DMS153 (cell line): ENCODE measurements at places on chromosomes 11 and 22.

GRCh38 chr22:36385491-36386350 is 2.0 kb downstream of the MYH9 start:
- DNase-seq, result peak; percentile 55

DNA sequence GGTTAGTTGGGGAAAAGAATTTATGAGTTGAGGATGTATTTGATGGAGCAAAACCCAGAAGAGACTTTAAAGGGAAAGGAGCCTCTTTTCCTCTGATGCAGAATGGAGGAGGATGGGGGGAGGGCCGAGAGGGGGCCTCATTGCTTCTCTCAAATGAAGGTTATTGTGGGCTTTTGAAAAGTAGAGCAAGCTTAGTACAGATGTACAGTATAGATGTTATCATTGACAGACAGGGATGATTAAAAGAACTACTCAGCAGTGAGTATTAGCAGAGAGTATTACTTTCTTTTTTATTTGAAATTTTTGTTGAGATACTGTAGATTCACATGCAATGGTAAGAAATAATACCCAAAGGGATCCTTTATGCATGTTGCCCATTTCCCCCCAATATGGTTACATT is 98.1 kb downstream of the TEAD1 start:
- no peak for DNase-seq

DNA sequence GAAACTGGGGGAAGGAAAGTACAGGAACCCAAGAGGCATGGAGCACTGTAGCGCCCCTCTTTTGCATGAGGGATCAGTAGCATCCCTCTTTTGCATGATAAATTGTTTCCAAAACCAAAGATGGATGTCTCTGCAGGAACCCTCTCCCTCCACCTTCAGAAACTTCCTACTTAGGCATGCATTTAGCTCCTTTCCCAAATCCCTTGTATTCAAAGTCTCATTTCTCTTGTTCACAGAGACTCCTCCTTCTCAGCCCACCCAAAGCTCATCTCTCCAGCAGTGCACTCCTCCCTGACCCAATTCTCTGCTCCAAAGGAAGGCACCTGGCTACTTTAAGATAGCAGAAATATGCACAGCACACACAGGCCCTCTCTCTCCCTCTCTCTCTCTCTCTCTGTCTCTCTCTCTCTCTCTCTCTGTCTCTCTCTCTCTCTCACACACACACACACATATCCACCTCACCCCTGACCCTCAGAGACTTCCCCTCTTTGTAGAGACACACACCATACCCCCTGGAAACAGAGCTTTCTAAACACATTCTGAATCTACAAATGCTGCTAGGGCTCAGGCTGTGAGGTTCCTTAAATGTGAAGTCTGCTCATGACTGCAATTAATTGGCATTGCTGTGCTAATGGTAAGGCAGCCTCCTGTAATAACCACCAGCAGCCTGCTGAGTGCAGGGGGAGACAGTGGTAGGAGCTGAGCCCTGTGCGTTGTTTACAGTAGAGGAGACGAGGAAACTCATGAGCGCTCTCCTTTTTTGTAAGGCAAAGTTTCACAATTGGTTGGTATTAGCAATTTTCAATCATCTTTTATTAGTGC is 519.6 kb downstream of the NTM start:
- peak; percentile 11 for DNase-seq

DNA sequence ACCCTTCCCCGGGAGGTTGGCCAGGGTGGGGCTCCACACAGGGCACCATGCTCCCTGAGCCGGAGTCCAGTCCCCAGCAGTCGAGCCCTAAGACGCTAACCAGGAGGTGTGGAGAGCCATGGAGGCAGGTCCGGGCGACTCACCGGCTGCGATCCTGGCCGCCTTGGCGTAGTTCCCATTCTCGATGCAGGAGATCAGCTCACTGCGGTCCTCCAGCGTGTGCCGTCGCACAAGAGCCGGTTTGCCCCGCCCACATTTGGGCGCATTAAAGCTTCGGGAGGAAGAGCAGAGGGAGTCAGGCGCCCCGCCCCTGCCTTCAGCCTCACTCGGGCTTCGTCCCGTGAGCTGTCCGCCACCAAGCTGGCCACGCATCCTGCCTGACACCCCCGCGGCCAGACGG is 50.8 kb downstream of the BRD1 start:
- no peak for DNase-seq

DNA sequence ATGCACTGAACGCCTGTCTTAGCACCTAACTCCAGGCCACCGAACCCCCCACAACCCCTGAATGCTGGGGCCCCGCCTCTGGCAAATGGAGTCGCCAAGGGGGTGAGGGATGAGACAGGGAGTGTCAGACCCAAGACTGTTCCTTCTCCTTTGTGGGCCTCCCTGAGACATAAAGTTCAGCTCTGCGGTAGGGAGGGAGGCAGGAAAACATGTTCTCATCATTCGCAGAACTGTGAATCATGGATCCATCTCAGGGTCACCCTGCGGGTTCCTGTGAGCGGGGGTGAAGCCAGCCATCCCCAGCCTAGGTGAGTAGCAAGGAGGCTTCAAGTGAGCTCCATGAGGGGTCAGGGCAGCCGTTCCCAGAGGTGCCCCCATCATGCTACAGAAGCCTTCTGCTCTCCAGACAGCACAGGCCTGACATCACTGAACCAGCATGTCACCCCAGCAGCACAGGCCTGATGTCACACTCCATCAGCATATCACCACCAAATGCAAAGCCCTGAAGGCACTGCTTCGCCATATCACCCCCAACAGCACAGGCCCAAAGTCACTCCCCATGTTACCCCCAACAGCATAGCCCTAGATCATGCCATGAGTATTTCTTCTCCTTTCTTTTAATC is 27.2 kb downstream of the TMPRSS6 start:
- DNase-seq, result no peak

DNA sequence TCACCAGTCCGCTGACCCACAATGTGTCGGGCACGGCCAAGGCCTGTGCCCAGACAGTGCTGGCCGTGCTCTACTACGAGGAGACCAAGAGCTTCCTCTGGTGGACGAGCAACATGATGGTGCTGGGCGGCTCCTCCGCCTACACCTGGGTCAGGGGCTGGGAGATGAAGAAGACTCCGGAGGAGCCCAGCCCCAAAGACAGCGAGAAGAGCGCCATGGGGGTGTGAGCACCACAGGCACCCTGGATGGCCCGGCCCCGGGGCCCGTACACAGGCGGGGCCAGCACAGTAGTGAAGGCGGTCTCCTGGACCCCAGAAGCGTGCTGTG is 6.1 kb downstream of the SLC35C1 start:
- DNase-seq, result no peak

DNA sequence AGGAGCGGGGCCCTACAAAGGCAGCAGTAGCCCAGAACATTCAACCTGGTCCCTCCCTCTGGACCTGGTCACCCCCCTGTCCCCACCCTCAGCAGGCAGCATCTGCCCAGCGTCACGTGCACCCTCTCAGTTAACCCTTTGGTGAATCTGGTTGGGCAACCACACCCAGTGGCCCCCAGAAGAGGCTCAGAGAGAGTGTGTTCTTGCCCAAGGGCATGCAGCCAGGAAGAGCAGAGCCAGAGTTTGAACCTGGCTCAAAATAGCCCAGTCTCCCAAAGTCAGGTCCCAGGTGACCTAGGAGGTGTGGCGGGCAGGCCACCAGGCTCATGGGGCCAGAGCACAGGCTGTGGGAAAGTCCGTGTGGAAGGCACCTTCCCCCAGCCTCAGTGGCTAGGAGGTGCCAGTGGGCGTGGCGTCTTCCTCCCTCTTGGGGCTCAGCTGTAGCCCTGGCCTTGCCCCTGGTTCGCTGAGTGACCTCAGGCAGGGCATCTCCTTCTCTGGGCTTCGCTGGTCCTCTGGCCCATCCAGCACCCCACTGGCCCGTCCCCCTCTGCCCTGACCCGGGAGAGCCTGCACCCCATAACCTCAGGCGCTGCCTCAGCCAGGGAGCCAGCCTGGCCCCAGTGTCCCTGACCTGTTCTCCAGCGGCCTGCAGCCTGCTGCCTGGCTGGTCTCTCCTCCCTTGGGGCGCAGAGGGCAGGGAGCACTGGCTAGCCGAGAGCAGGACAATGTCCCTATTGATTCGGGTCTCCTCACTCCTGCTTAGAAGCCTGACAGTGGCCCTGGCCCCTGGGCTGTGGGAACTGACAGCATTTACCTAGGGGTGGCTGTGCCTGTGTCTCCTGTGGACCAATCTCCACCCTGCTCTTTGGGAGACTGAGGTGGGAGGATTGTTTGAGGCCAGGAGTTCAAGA is 7.0 kb downstream of the ALDH3B1 start:
- no peak for DNase-seq

GRCh38 chr11:77144857-77145428 is 16.9 kb downstream of the MYO7A start:
- no peak for DNase-seq

DNA sequence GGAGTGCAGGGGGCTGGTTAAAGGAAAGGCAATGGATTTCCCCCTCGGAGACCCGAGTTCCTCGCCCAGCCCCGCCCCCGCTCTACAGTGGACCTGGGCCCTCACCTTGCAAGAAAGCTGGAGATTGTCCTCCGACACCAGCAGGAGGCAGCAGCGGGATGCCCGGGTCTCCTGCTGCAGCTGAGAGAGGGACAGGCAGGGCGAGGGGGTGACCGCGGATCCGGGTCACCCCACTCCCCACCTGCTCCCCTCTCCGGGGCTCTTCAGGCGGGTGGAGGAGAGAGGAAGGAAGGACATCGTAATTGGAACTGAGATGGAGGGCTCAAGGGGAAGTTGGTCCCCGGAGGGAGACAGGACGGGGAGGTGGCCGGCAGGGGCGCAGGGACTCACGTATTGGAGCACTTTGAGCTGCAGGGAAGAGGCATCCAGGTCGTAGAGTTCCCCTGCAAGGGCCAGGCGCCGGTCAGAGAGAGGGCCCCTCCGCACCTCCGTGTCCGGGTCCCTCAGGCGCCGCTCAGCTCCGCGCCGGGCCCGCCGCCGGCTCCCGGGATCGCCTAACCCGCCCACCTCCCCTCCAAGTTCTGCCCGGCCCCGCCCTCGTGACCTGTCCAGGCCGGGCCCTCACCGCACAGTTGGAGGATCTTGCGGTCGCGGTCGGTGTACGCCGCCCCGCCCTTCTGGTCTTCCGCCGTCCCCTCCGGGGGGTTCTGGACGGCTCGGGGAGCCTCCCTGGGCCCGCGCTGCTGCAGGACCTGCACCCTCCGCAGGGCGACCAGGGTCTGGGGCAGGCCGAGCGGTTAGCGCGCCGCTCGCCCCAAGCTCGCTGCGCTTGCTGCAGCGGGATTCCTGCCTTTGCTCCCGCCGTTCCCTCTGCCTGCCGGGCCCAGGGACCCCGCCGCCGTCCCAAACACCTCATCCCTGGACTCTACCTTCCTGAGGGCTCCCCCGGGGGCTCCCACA is 84.1 kb downstream of the PDE2A start:
- no peak for DNase-seq

DNA sequence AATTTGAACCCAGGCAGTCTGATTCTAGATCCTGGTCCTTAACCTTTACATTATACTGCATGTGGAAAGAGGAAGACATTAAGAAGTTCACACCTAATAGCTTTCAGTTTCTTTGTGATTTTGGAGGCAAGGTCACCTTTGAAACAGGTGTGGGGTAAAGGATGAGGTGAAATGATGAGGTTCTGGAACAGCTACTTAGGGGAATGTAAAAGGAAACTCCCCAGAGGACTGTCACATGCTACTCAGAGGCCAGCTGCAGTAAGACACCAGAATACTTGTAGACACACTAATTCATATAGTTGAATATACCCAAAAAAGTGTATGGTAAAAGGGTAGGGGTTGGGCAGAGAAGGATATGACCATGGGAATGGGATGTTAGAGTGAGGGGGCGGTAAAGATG is 5.4 kb downstream of the APIP start:
- DNase-seq, result no peak

GRCh38 chr11:133198438-133198837 is 333.9 kb downstream of the OPCML start:
- DNase-seq, result peak; percentile 85

DNA sequence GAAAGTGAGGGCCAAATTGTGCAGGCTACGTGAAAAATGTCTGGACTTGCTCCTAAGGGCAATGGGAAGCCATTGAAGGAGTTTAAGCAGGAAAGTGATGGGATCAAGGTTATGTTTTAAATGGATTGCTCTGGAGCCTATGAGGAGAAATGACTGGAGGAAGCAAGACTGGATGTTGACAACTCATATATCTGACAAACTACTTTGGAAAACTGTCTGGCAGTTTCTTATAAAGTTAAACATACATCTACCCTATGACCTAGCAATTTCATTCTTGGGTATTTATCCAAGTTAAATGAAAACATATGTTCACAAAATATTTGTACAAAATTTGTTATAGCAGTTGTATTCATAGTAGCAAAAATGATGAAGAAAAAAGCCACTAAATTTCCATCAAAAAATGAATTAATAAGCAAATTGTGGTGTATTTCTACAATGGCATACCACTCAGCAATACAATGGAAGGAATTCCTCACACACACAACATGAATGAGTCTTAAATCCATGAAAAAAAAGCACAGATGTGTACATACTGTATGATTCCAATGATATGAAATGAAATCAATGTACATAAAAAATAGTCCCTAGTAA is 24.1 kb downstream of the FZD4 start:
- DNase-seq, result no peak

- no peak for DNase-seq
Observed at GRCh38 chr11:103007521-103007920, 52.0 kb upstream of the MMP13 start.

DNA sequence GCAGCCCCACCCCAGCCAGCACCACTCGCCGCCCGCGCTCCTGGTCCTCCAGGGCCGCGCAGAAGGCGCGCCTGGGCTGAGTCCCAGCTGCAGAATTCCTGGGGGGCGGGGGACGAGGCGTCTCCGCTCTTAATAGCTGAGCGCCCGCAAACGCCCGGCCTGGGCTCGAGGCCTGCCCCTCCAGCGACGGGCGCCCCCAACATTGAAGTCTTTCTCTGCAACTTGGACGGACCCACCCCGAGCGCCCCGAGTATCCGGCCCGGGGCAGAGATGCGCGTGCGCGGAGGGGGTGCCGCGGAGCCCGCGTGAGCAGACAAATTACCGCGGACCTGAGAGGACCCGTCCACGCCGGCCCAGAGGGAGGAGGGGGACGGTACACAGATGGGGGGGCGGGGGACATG is 6.7 kb upstream of the SYT7 start:
- DNase-seq, result no peak

DNA sequence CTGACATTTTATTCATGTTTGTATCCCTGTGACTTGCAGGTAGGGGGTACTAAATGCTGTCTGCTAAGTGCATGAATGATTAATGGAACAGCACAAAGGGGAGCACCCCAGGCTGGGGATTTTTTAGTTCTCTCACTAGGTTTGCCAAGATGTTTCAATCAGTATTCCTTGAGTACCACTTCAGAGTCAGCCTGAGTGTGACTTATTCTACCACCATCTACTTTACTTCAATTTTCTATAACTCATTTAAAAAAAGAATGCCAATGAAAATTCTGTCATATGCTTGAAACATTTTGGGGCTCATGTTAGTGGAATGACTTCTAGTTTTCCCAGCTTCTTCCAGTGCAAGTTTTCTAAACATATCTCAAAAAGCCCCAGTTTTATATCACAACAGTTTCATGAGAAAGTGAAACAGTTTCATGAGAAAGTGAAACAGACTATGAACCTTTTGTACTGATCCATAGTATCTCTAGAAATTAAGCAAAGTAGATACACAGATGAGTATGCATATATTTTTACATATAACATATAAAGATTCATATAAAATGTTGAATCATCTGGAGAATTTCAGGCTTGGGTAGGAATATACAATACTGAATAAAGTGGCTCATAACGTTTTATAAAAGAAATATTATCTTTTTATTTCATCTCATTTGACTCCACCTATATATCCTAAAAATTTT is 252.4 kb downstream of the GRM5 start:
- DNase-seq, result no peak

GRCh38 chr11:44909557-44909956 is 41.1 kb downstream of the TP53I11 start:
- DNase-seq, result no peak
